ENCODE measurements at places on chromosomes 3 and 15.

DNA sequence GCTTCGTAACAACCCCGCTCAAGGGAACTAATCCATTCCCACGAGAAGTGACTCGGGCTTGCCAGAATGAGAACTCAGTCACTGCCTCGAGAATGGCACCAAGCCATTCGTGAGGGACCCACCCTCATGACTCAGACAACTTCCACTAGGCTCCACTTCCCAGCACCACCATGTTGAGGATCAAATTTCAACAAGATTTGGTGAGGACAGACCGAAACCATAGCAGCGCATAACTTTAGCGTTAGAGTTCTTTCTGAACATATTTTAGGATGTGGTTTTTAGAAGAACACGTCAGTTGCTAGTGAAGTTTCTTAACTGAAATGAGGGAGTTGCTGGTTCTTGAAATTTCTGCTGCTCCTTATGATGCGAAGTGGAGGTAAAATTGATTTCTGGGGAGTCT, 13.5 kb downstream of the PTPRG start:
- no peak for DNase-seq

DNA sequence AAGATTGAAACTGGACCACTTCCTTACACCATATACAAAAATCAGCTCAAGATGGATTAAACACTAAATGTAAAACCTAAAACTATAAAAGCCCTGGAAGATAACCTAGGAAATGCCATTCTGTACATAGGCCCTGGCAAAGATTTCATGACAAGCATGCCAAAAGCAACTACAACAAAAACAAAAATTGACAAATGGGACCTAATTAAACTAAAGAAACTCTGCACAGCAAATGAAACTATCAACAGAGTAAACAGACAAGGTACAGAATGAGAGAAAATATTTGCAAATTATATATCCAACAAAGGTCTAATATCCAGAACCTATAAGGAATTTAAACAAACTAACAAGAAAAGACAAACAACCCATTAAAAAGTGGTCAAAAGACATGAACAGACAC, 173.1 kb upstream of the CCDC54 start:
- no peak for DNase-seq

DNA sequence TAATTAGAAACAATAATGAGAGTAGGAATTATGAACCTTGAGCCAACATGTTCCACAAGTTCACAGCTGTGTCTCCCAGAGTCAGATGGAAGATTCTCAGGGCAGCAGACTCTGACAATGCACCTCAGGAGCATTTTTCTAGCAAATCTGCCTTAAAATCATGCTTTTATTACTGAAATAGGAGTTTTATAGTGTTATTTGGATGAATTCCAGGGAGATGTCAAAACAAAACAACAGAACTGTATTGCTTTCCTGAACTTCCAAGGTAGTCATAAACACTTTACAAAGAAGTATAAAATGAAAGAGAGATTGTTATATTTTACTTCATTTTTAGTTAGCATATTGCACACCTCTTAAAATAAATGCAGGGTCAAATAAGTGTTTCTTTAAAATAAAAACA, 77.0 kb downstream of the P3H2 start:
- no peak for DNase-seq

GRCh38 chr3:37307321-37307720, 132.9 kb upstream of the LRRFIP2 start:
- no peak for DNase-seq

DNA sequence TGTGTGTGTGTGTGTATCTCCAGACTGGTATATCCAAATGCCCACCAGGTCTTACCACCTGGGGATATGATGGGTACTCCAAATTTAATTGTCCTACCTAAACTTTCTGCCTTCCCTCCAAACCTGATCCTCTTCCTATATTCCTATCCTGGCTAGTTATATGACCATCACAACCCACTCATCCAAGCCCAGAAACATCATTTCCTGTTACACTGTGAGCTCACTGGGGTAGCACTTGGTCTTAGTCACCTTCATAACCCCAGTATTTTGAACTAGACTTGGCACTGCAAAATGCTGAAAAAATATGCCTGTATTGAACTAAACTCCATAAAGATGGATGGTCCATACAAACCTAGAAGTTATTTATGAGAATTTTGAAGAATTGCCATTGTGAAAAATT, 178.8 kb upstream of the EIF1B start:
- DNase-seq: no peak

DNA sequence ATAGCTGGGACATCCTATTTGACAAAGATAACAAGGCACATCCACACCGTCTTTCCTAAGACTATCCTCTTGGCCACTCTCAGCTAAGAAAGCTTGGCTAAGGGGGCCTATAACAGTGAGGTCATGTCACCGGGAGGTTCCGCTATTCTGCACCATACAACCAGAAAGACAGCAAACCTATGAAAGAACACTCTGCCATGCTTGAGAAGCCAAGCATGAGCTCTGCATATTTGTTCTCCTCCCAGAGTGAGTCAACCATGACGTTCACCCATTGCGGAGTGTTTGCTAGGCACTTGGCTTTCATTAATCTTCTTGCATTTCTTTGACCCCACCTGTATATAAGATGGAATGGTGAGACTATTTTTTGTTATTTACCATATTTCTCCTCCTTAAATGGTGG, 141.2 kb downstream of the GMNC start:
- DNase-seq: no peak

- no peak for DNase-seq
Observed at GRCh38 chr15:25727116-25727515, 136.0 kb downstream of the ATP10A start.

- DNase-seq: no peak
Observed at GRCh38 chr3:31977736-31978135, 3.3 kb downstream of the OSBPL10 start.

GRCh38 chr3:149042789-149043386, 43.4 kb downstream of the HLTF start:
- DNase-seq: no peak

GRCh38 chr3:187963677-187964385, 190.1 kb upstream of the LPP start:
- DNase-seq: no peak

DNA sequence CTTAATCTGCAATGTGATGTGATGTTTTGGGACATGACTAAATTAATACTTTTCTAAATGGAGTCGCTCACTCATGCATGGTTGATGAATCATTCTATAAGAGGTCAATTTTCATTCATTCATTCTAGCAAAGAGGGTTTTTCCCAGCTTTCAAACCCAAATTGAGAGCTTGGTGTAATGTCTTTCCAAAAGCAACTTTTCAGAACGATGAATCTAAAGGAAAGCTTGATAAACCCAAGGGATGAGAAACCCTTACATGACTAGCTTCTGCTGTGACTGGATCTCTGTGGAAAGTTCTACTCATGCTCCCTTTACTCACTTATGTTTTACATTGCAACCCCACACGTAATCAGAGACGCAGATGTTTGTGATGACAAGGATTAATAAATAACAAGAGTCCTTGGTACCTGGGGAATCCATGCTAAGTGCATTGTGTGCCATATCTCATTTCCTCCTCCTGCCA, 47.7 kb downstream of the PDZRN3 start:
- DNase-seq: no peak

DNA sequence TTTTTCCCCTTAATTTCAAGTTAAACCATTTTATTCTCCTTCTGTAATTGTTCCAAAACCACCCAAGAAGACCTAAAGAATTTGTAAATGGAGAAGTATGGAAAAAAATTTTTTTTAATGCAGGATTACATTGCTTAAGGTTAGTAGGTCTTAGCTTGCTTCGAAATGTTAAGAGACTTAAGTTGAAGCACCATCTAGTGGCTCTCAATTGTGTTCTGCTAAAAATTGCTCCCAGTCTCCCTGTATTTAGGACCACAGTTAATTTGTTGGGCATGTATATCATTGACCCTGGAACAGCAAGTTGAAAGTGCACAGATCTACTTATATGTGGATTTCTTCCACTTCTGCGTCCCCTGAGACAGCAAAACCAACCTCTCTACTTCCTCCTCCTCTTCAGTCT, 32.4 kb downstream of the CD200R1L start:
- no peak for DNase-seq

GRCh38 chr3:34929036-34929435, 710.3 kb upstream of the ARPP21 start:
- no peak for DNase-seq

DNA sequence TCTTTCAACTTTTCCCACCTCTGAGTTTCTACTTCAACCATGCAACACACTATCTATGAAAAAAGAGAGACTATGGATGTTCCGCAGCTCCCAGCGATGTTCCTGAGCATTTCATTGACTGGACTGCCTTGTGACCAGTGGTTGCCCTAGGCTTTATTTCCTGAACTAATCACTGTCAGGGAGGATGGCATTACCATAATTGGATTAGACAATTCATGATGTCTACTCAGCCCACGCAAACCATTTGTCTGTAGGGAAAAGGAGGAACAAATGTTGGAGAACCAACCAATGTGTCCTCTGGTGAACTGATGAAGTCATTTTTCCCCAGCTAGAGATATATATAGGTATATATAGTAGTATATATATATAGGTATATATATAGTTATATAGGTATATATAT, 229.3 kb upstream of the MCTP2 start:
- DNase-seq: no peak

DNA sequence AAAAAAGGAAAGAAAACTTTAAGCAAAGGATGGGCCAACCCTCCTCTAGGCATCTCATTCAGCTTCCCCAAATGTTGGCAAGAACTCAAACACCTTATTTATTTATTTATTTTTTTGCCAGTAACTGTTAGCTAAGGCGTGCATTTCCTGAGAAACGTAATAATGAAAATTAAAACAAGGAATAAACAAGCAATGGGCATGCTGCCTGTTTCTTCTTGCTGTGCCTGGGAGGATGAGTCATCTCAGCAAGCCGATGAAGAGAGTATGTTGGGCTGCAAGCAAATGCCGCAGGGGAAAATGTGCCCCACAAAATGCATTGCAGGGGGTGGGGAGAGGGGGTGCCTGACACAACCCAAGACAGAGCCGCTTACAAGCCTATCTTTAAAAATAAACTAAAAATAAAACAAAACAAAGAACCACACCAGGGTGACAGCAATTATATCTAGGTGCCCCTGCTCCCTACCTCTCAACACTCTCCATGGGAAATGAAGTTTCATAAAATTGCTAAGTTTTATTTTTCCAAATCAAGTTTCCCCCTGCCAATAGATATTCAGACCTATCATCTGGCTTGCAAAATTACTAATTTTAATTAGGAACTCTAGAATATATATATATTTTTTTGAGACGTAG, 40.3 kb downstream of the EIF4E3 start:
- no peak for DNase-seq

- DNase-seq: no peak
Observed at GRCh38 chr3:102307442-102307841, 127.4 kb upstream of the ZPLD1 start.

GRCh38 chr3:155065537-155065936, 14.6 kb upstream of the MME start:
- no peak for DNase-seq

DNA sequence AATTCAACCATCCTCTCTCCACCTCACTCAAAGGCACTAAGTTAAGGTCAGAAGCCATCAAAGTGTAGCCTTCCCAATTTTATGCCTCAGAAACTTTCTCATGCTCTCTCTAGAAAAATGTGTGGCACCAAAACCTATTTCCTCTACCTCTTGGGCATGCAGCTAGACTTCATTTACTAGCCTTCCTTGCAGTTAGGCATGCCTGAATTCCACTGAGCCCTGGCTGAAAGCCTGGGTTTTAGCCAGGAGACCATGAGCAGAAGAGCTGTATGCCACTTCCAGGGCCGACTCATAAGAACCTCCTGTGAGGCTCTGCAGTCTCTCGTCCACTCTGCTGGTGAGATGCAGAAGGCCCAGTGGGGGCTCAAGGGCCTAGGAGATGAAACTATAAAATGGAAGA, 145.0 kb downstream of the MYLK start:
- DNase-seq: no peak

DNA sequence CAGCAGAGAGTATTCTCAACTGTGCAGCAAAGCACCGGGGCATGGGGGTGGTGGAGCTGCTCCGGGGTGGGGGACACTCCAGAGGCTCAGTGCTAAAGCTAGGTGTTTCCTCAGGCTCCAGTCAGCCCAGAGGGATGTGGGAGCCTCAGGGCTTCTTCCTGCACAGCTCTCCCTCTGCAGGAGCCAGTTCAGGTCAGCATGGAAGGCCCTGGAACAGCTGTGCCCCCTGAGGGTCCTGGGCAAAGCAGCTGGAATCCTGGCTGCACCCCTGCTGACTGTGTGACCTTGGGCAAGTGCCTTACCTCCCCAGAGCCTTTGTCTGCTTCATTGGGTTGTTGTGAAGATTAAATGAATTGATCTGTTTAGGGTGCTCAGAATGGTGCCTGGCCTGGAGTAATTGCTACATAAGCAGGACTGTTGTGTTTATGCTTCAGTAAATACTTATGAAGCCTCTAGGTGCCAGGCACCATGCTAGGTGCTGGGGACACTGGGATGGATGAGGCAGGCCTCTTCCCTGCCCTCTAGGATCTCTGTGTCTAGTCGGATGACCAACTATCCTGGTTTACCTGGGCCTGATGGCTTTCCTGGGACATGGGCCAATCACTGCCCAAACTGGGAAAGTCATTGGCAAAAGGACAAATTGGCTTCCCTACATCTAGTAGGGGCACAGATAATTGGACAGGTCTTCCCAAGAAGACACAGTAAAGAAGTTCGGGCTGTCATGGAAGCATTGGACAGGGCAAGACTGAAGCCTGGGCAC, 64.2 kb upstream of the LCTL start:
- DNase-seq: no peak

- DNase-seq: no peak
Observed at GRCh38 chr3:105828703-105829102, 40.1 kb downstream of the CBLB start.

GRCh38 chr3:52710512-52710911, 4.6 kb downstream of the SPCS1 start:
- DNase-seq: no peak

DNA sequence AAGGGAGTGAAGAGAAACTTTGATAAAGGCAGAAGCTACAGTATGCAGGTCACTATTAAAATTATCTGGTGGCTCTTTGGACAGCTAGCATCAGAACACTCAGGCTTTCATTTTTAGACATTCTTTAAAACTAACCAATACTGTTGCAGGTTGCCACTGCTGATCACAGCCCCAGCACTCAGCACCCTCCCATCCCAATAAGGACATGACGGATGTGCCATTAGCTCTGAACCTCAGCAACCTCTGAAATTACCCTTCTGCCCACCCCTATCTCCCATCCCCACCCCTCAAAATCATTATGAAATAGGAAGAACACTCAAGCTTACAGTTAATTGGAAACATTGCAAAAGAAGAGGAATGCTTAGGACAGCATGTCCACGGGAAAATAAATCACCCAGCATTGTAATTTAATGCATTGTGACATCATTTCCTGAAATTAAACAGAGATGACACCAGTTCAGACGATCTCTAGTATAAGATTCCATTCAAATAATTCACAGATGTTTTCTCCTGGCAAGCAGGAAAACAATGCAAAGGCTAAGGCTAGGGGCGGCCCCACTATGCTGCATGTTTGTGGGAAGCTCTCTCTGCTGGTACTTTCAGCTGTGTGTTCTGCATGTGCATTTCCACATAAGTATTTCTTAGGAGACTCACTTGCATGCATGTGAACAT, 71.6 kb downstream of the MEIS2 start:
- no peak for DNase-seq

DNA sequence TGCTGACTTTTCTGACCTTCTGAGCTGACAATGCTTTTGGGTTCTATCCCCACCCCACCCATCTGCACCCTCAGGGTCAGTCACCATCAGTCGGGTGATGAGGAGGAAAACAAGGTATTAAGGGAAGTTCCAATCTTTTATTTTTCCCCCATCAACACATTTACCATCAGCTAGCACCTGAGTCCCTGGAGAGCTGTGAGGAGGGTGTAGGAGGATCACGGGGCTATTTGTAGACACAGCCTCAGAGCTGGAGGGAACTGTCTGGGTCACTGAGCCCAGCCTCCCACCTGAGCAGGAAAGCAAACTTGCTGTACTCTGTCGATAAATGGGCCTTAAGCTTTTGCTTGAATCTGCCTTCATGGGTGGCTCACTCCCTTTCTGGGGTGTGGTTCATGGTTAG, 24.8 kb upstream of the ZFAND6 start:
- no peak for DNase-seq
